Activated effector memory CD4-positive, alpha-beta T cell treated with Interleukin-2 at 50 U/mL for 16 hours (primary cell): ENCODE measurements at places on chromosomes 5 and 9.
A peak's percentile ranks its signal among the peaks of the same experiment; 100 is the strongest.

GRCh38 chr5:156155598-156155997, 171.4 kb upstream of the SGCD start:
- DNase-seq, result no peak

GRCh38 chr5:38653389-38653788, 96.9 kb upstream of the LIFR start:
- DNase-seq, result no peak

- DNase-seq, result no peak
These were observed 8.9 kb downstream of the MRPL22 start for GRCh38 chr5:154949781-154950180.

- no peak for DNase-seq
These were observed 102.7 kb downstream of the EHMT1 start for GRCh38 chr9:137721479-137721878.

DNA sequence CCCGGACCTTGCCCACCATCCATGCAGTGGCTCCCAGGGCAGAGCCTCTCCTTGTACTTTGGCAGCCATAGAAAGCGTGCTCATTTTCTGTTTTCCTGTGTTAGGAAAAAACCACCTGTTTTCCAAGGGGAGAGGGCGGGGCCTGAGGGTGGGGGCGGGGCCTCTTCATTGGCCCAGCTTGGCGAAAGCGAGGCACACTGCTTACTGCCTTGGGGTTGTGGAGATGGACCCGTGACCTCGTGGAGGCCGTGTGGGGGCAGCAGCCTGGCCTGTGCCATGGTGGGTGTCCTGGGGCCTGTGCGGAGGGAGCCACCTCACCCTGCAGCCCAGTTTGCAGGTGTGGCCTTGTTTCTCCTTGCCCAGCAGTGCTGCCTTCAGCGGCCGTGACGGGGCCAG, 4.4 kb upstream of the TOR4A start:
- no peak for DNase-seq

- DNase-seq, result no peak
These were observed 106.8 kb upstream of the PTGER4 start for GRCh38 chr5:40572937-40573336.

DNA sequence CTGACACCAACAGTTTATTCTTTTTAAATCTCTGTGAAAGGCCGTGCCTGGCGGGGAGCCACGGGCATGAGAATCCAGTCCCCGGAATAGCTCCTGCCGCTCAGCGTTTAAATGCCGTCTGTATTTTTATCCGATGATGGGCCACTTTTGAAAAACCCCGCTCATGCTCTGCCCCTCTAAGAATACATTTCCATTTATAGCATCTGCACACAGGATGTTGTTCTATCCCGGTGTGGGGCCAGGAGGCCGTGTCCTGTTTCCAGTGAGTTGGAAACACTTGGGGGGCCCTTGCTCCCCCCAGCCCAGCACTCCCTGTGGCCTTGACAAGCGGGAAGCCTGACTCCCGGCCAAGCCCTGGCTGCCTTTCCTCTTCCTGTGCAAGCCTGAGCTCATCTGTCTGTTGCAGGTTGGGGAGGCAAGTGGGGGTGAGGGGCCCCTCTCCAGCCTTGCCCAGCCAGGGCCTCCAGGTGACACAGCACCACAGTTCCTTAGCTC, 39.0 kb downstream of the ERGIC1 start:
- no peak for DNase-seq

- DNase-seq, result no peak
These were observed 51.8 kb downstream of the SH3TC2 start for GRCh38 chr5:149011084-149011483.

DNA sequence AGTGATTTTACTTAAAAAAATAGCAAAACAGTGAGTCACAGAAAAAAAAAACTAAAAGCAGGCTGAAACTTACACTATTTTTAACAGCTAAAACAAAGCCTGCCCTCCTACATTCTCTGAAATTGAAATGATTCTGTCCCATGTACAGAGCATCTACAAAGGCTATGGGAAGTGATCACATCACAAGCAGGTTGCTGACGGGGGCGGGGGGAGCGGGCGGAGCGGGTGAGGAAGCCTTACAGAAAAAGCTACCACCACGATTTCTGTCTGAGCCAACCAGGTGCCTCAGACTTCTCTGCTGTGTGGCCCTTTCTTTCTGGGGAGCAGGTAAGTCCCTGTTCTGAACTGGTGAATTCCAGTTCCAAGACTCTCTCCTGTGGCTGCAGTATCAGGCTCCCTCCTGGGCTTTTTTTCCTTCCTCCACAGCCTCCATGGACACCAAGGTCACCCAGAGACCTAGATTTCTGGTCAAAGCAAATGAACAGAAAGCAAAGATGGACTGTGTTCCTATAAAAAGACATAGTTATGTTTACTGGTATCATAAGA, 104.9 kb downstream of the ANKRD18B start:
- DNase-seq, result no peak

DNA sequence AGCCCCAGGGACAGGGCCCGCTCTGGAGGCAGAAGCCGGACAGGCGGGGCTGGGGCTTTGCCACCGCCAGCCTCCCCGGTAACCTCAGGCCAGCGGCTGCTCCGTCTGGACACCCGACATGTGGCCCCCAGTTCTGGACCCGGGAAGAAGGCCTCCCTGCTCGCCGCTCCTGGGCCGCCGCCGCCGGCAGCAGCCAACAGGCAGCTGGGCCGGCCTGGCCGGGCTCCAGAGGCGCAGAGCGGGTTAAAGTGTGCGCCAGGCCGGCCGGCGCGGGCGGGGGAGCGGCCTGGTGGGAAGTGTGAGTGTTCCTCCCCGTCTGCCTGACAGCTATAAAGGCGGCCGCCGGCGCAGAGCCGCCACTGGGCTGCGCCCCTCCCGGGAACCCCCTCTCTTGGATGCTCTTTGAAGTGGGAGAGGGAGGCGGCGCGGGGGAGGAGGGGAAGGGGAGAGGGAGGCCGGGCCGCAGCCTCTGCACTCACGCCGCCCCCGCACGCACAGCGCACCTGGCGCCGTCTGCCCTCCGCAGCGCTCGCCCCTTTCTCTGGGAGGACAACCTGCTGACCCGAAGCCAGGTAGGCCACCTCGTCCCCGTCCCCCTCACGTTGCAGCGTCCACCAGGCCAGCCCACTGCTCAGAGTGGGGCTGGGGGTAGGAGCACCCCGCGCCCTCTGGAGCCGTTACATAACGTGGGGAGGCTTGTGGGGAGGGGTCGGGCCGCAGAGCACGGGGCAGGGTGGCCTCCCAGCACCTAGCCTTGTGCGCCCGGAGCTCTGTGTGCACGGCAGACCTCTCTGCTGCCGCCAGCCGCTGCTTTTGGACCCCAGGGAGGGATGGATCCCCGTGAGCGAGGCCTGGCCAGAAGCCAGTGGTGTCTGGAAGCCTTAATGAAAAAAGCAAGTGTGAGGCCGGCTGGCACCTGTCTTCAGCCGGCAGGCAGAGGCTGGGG, at the start of gene ADAMTSL2:
Gene ADAMTSL2 (plus strand): TSS at position 359 of the 946 bp plus-strand sequence. CDS start 2,009 bp downstream, outside the sequence.
- DNase-seq, result no peak

- DNase-seq, result no peak
These were observed 1.2 kb downstream of the LCN9 start for GRCh38 chr9:135664266-135664665.

DNA sequence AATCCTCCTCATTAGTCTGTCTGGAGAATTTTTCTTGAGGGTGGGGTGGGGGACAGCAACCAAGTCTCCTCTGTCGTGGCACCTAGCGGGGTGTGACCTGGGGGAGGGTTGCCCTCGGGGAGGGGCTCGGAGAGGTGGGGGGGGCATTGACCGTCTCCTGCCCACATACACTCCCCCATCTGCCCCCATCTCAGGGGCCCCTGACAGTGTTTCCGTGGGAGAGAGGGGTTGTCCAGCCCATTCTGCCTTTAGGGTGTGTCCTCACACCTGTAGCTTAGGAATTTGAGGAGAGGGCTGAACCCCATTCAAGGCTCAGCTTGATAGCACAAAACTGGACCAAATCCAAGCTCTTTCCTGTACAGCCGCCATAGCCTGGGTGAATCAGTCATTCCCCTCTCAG, 5.9 kb upstream of the CXXC5 start:
- no peak for DNase-seq

GRCh38 chr9:23811633-23812032, 14.4 kb downstream of the ELAVL2 start:
- DNase-seq, result no peak

GRCh38 chr5:55591686-55592085, 56.9 kb upstream of the PLPP1 start:
- DNase-seq, result no peak

GRCh38 chr5:173855162-173855994, 32.8 kb upstream of the CPEB4 start:
- DNase-seq, result no peak

- no peak for DNase-seq
These were observed 62.9 kb downstream of the DRD1 start for GRCh38 chr5:175381130-175381529.

GRCh38 chr5:119264186-119264585, 91.6 kb upstream of the TNFAIP8 start:
- no peak for DNase-seq

DNA sequence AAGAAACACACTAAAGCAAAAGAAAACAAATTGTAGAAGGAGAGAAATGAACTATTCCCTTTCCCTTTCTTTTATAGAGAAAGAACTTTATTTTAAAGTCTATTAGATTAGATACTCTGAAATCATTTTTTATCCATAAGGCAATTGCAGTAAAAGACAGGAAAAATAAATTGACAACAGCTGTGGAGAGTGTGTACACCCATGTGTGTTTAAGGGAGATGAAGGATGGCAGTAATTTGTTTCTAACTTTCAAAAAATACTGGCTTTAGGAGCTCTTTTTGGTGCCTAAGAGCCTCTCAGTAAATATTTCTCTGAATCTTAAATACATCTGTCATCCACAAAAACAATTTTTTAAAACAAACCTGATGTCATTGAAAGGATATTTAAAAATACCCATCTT, 18.3 kb upstream of the ARL14EPL start:
- no peak for DNase-seq

DNA sequence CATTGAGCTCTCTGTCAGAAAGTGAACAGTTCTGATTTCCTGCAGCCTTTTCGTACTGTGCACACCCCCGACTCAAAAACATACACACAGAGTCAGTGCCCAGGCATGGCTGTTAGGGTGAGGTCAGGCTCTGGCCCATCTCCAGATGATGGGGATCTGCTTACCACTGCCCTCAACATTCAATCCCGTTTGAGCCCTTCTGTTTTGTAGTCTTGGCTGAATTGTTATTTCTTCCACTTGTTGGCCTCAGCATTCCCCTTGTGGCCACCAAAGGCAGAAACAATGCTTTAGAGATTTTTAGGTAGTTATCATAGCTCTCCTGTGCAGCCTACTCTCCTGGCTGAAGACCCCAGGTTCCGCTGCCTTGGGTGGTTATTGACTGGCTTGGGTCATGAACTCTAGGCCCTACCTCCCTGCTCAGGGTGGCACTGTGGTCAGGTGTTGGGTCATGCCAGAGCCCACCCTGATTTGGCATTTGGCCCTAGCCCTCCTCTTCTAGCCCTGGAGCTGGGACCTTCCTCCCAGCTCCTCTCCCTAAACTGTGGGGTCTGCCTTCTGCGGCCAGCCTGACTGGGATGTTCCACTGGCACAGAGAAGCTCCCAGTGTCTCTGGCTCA, 7.8 kb upstream of the MYOZ3 start:
- DNase-seq, result no peak

DNA sequence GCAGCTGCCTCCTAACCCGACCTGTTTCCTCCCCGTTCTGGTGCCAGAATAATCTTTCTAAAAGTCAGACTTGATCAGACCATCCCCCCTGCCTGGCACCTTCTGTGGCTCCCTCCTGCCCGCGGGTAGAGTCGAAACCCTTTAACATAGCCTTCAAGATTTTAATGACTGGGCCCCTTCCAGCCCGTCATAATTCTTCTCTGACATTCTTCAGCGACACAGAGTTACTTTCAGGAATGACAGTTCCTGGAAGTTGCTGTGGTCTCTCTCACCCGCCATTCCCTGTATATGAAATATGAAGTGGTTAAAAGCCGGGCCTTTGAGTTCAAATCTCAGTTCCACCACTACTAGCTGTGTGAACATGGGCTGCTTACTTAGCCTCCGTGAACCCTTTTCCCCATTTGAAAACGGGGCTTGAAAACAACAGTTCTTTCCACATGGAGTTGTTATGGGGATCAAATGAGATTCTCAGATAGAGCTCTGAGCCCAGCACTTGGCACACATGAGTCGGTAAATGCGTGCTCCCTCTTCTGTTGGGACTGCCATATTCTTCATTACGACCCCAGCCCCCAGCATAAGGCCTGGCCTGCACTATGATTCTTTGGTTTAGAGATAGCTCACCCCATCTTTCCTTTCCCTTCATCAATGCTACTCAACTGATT, 737 bp downstream of the NANS start:
- no peak for DNase-seq

DNA sequence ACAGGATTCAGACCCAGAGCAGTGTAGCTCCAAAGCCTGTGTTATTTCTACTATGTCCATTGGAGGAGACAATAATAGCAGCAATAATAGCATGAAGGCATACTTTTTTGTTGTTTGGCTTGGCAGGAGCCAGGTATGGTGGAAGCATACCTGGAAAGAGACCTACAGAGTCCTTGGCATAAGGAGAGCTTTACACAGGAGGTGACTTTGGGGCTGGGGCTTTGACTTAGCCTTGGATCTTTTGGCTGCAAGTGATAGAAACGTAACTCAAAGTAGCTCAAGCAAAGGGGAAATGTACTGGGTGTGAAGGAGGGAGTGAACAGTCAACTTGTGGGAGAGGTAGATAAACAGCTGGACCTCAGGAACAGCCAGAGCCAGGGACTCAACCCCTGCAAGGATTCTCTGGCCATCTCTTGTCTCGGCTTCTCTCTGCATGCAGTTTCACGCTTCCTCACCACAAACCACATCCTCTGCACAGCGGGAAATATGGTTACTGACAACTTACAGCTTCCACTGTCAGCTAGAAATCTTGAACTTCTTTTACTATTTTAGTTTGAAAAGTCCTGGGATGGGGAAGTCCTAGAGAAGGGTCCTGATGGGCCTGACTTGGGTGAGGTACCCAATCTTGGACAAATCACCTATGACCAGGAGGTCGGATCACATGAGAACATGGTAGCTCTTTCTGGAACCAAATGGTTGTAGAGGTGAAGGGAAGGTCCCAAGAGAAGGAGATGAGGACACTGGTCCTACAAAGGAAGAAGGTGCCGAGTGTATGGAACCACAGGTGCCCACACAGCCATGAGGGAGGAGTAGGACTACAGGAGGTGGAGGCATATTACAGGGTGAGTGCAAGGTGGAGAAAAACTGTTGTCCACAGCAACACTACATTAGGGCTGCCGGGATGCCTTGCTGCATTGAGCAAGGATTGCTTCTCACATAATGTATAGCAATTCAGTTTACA, 47.0 kb upstream of the TGFBR1 start:
- DNase-seq, result peak; percentile 53

DNA sequence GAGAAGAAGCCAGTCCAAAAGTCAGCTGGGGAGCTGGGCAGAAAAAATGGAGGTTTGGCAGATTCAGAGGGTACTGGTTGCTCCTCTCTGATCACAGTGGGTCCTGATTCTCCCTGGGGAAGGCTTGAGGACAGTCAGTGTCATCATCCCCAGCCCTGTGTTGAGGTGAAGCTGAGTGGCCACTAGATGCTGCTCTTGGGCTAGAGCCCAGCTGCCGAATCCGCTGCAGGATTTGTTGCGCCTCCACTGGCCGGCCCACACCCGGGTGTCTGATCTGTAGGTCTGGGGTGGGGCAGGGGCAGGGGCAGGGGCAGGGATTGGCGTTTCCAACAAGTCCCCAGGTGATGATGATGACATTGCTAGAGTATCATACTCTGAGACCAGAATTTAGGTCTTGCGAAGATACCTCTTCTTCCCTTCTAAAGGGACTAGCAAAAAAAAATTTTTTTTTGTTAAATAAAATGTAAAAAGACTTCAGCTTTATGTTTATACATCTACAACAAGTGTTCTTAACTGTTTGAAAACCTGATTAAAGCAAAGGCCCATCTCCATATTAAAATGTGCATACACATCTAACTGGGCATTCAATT, 106.8 kb downstream of the PDE6A start:
- DNase-seq, result no peak

- no peak for DNase-seq
These were observed 198.0 kb downstream of the CAAP1 start for GRCh38 chr9:26694381-26695297.
